ENCODE measurements at places on chromosomes 3 and 15. TPM values are rescaled to one million over a fixed set of nuclear protein-coding genes. Genes with fewer than 3 reads are reported as not detected.

DNA sequence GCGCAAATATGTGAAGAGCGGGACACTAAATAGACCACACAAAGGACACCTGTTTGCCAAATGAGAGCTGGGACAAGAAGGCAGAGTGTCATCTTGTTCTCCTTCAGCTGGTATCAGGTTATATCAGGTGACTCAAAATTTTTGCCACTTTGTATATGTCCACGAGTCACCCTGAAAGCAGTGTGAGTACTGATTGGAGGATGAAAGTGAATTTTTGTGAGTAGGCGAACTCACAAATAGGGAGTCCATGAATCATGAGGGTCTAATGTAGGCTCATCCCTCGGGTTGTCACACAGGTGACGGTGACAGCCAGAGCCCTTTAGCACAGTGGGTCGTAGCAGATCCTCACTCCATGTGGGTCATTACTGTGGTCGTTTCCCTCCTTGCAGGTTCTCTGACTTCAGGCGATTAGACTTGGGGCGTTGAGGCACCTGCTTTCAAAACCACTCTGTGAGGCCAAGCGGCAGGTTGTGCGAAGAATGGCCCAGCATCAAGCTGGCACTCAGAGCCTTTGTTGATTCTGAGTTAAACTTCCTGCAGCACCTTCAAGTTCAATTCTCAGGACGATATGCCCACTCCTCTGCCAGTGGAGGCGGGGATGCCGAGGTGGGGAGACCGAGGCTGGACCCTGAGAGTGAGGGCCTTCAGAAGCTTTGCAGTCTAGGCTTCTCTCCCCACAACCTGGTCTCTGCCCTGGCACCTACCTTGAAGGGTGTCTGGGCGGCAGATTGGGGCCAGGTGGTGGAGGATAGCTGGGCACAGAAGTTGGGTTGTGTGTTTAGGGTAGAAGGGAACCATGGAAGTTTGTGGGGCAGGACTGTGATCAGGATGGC lies 173.8 kb downstream of the SMAD6 start:
- DNase-seq: no peak

DNA sequence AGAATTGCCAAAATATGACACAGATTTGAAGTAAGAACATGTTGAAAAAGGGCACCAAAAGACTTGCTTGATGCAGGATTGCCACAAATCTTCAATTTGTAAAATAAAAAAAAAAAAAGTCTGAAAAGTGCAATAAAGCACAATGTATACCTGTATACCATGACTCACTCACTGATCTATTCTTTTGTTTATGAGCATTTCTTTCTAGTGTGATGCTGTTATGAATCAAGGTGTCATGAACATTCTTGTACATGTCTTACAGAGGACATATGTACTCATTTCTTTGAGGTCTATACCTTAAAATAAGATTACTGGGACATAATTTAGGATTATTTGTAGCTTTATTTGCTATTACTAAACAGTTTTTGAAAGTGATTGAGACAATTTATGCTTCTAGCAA lies 464.9 kb upstream of the RBMS3 start:
- DNase-seq: no peak

GRCh38 chr15:60381148-60381788 lies 16.5 kb downstream of the ANXA2 start:
- no peak for DNase-seq

DNA sequence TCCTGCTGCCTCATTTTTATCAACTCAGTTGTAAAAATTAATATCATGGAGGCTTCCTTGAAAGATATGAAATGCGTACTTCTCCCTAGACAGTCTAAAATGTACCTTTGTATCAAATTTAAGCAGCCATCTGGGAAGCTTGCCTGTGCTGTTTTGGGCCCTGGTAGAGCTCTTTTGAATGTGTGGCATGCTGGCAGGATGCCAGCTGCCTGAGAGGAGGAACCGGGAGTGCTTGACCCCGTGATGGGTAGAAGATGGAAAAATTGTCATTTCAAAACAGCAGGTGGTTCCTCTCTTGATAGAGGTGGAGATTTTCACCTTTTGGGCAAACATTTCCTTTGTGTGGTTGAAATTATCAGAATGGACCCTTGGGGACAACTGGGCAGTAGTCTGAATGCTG lies 245.3 kb downstream of the RPLP1 start:
- DNase-seq: no peak

DNA sequence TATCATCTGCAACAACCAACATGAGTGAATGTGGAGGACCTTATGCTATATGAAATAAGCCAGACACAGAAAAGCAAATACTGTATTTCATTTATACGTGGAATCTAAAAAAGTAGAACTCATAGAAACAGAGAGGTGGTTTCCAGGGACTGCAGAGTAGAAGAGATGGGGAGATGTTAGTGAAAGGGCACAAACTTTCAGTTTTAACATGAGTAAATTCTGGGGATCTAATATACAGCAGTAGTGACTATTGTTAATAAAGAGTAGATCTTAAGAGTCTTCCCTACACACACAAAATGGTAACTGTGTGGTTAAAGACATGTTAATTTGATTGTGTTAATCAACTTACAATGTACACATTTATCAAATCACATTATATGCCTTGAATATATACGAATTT lies 20.9 kb upstream of the MELTF start:
- no peak for DNase-seq

GRCh38 chr3:154745929-154746328 lies 315.9 kb upstream of the GPR149 start:
- DNase-seq: no peak

GRCh38 chr3:180320631-180321030 lies 281.3 kb upstream of the TTC14 start:
- no peak for DNase-seq

EXD1 gene
- not detected for polyA plus RNA-seq

DNA sequence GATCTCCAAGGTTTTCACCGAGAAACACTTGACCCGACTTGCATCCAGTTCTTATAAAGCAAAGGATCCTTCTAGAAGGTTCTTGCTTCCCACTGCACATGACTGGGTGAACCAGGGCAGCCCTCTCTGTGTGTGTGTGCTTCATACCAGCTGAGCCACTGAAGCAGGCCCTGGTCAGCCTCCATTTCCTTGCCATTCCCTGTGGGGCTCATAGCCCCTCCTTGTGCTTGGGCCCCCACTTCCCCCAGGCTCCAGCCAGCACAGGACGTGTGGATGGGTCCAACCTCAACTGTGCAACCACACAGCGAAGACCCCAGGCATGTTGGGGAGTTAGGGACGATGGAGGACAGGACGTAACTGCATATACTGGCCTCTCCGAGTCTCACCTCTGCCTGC lies 15.5 kb downstream of the KLF15 start:
- DNase-seq: no peak

- no peak for DNase-seq
These were observed 222.7 kb downstream of the EFHB start for GRCh38 chr3:19711160-19711782.

IL17RE gene
- polyA plus RNA-seq: 1.0 TPM

FRMD5 gene
- 0.43 TPM for polyA plus RNA-seq

SORD gene
- 12.8 TPM for polyA plus RNA-seq

DNA sequence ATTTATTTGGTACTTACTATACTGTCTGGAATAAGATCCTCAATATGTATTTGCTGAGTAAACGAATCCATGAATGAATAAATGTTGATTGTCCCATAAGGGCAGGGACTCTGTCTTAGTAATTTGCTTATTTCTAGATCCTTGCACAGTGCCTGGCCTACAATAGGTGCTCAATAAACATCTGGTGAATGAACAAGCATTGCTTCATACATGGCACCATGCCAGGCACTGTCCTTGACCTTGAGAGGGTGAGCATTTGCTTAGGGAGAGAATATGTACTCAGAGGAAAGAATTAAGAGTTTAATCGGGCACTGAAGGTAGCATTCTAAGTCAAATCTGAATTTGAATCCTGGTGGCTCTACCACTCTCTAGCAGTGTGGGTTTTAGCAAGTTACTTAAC lies 282.1 kb downstream of the THSD4 start:
- DNase-seq: no peak

GRCh38 chr15:61831505-61831921 lies 228.7 kb downstream of the VPS13C start:
- no peak for DNase-seq

- no peak for DNase-seq
These were observed 256.0 kb downstream of the CNTN4 start for GRCh38 chr3:2354702-2355101.

DNA sequence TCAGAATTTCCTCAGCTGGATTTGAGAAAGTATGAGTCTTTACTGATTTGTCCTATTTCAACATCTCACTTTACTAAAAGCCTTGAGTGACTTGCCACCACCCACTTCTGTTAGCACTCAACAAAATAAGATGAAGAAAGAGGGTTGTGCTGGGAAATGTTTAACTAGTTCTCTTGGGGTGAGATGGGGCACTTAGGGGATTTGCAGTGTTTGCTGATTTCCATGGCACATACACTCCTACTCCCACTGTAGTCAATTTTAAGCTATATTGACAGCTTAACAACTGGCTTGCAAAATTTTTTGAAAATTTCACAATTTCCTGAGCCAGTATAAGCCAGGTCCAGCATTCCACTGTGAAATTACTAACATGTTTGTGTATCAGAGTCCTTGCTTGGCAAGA lies 463.1 kb upstream of the ARHGEF26 start:
- no peak for DNase-seq

- DNase-seq: no peak
These were observed 28.2 kb downstream of the SLCO3A1 start for GRCh38 chr15:91881569-91882297.

- no peak for DNase-seq
These were observed 21.4 kb upstream of the LIPC start for GRCh38 chr15:58410353-58410752.

GRCh38 chr3:194315965-194316361 lies 35.2 kb downstream of the CPN2 start:
- DNase-seq: no peak

DNA sequence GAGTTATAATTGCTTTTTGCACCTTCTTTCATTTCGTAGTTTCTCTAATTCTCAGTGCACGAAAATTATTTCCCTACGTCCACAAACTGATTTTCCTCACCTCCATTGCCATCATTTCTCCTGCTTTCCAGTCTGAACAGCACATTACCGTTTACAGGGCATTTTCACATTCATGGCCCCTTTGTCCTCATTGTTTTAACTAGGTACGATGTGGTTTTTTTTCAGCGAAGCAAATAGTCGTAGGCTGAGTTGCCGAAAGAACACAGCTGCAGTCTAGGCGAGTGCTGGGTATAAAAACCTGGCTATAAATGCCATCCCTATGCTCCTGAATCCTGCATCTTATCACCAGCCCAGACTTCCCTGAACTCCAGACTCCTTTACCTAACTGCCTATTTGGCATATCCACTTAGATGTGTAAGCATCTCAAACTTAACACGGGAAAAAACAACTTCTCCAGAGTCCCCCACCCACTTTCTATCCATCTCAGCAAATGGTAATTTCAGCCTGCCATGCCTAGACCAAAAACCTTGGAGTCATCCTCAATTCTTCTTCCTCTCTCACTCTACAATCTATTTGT lies 691 bp upstream of the FSIP1 start:
- no peak for DNase-seq

GRCh38 chr3:65560901-65561300 lies 477.8 kb downstream of the MAGI1 start:
- no peak for DNase-seq

PRICKLE2 gene
- polyA plus RNA-seq: 10.0 TPM

DNA sequence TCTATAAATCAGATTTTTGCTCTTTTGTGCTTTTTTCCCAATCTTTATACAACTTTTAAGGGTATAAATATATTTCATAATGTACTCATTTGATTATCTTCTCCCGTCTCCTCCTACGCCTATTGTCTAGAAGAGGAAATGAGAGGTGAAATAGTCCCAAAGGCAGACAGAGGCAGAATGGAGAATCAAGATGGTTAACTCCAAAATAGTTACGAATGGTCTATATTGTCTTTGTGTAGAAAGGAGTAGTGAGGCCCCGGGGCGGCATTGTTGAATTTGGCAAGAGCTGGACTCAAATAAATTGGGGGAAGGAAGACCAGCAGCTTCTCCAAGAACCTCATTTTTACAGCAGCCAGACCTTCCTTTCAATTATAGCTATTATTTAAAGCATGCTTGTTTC lies 23.9 kb downstream of the ITPR1 start:
- DNase-seq: no peak

- no peak for DNase-seq
These were observed 335.9 kb upstream of the SLCO3A1 start for GRCh38 chr15:91517491-91518200.

CCR8 gene
- not detected for polyA plus RNA-seq

DNA sequence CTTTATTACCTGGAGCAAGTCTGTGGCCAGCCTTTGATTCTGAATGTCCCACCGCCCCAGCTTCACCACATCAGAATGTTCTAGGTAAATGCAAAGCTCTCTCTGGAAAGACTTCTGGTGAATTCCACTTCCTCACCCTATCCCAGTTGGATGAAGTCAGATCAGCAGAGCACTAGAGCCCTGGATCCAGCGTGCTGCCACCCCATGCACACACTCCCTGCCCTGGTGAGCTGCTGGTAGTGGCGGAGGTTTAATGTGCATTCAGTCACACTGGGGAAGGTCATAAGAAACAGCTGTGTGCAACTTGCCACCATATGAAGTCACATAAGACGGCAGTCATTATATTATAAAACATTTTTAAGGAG lies 16.3 kb upstream of the SLC41A3 start:
- DNase-seq: no peak

DNA sequence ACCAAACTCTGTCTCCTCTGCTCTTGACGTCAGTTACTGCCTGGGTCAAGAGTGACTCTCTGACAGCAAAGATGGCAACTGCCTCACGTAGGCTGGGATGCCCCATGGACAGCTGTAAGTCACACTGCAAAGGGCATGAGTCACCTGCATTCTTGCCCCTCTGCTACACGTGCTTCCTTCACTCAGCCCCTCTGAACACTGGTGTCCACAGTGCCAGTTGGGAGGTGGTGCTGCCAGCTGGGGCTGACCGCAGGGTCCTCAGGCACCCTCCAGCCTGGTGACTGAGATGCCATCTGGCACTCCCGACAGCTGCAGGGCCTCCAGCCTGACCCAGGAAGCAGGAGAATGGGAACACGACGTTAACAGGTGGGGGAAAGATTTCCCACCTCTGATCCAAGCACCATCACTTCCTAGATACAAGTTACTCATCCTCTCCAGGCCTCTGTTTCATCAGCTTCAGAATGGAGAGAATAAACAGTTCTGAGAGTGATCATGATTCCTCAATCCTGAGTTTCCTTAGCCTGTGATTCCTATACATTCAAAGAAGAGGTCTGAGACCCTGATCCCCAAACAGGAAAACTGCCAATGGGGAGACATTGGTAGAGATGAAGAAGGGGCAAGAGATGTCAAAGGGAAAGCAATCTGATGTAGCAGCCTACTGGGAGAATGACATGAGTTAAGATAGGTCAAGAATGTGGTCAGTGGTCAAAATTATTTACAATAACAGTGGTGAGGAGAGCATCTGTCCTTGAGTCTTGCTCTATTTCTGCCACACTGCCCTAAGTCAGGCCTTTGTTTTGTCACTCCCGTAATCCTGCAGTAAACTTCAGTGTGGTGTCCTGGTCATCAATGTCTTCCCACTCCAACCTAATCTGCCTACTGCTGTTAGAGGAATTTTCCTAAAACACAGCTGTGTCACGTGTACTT lies 86.1 kb upstream of the BCL6 start:
- no peak for DNase-seq

DNA sequence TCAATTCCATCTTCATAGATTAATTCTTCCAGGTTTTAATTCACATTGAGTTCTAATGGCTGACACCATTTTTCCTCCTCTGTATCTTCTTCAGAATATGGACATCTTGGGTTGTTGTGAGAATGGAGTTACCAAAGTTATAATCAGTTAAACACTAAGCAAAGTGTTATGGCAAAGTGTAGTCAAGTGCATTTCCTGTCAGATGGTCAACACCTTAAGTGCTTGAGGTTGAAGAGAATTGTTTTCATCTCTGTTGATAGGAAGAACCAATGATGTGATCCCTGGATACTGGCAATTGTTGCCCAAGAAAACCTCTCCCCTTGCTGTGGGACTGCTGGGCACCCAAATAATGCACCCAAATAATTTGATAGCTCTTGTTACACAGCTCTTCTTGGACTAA lies 102.6 kb upstream of the SATB1 start:
- no peak for DNase-seq
